ENCODE measurements at places on chromosomes 5 and 9.

- no peak for DNase-seq
Measured at GRCh38 chr9:69874301-69875060, 53.9 kb downstream of the CFAP95 start.

DNA sequence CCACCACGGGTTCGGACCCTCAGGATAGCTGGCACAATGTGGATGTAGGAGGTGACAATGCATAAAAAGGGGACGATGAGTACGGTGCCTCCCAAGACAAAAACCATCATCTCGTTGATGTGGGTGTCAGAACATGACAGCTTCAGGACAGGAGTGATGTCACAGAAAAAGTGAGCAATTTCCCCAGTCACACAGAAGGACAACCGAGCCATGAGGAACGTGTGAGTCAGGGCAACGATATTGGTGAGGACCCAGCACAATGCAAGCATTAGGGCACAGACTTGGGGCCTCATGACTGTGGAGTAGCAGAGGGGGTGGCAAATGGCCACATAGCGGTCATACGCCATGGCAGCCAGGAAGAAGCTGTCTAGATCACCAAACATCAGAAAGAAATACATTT, 491 bp downstream of the OR1N1 start:
- DNase-seq = no peak

DNA sequence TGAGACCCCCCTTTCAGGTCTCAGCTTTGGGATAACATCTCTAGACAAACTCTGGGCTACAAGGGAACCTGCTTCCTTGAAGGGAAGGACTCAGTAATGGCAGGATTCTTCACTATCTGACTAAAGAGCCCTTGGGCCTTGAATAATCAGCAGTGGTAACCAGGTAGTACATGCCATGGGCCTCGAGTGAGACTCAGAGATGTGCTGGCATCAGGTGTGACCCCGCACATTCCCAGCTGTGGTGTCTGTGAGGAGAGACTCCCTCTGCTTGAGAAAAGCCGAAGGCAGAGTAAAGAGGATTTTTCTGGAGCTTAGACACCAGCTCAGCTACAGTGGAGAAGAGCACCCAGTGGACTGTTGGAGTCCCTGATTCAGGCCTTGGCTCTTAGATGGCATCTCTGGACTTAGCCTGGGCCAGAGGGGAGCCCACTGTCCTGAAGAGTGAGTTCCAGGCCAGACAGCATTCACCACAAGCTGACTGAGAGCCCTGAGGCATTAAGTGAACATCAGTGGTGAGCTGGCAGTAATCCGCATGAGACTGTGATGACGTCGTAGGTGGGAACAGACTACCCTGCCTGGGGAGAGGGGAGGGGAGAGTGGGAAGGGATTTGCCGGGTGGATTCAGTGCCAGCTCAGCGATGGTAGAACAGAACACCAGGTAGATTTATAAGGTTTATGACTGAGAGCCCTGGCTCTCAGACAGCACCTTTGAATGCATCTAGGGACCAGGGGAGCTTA, 5.3 kb upstream of the ZNF782 start:
- DNase-seq = no peak

DNA sequence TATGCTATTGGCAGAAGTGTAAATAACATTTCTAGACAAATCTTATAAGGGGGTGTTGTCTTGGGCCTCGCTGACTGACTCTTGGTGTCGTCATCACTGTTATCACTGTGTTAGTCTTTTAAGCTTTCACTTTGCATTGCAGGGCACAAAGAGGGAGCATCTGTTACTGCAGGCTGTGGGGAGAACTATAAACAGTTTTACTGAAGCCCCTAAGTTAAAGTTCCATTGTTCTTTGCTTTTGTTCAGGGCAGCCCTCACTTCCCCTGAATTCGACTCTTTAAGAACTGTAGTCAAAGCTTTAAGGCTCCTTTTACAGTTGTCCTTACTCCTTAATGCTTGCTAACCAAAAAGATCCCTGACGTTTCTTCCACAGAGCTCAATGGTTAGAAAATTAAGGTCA, 605.0 kb downstream of the RAB3C start:
- no peak for DNase-seq

GRCh38 chr9:107172979-107173347, 110.1 kb upstream of the RAD23B start:
- no peak for DNase-seq

DNA sequence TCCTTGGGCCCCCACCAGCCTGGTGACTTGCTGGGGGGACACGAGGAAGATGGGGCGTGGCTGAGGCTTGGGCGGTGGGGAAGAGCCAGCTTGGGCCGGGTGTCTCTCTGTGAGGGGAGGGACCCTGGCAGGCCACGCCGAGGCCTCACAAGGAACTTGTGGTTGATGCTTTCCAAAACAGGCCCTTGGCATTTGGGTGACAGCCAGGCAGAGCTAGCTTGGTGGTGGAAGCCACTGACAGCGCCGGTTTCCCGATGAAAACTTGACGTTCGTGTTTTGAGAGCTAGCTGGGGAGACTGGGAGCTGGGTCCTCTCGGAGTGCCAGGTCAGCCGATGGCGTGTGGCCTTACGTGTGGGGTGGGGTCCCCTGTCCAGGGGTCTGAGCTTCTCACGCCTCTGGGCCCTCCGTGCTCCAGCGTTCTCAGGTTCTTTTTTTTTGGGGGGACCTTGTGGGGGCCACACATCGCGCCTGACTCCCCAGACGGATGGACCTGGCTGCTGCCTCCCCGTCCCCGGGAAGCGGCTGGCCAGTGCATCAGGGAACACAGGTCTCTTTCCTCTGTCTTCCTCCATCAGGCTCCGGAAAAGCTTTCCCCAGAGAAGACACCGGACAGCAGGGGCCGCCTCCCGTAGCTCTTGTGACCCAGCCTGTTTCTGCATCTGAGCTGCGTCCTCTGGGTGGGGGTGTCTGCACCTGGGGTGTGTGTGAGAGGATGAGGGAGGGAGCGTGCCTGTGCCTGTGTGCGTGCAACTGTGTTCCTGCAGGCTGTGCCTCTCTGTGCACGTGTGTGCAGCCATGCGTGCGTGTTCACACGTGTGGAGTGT, 129.3 kb upstream of the LPCAT1 start:
- DNase-seq = no peak

GRCh38 chr9:86177995-86178394, 78.6 kb upstream of the GOLM1 start:
- DNase-seq = no peak

DNA sequence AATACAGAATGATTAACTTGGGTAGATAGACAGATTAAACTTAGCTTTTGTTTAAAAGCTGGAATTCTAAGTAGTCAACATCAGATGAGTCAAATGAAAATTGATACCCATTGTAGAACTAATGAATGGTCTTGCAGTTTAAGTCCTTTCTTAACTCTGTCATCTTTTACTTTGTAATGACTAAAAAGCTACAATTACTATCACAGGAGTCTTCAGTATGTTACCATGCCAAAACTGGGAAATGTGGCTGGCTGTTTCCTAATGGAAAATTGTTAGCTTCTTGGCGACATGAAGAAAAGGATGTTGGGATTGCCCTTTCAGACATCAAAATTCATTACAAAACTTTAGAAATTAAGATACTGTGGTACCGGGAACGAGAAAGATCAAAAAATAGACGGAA, 20.2 kb upstream of the ANXA1 start:
- no peak for DNase-seq

DNA sequence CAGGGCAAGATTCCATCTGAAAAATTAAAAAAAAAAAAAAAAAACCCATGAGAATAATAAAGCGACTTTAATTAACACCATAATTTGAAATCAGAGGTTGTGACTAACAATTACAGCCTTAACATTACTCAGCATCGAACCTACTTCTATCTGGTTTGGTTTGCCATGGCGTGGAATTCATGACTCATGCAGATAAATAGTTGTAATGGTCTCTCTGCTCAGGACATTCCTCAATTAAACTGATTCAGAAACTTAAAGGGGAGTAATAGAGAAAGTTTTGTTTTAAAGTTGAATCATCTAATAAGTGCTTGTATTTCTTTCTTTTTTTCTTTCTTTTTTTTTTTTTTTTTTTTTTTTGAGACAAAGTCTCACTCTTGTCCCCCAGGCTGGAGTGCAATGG, 135.5 kb downstream of the SPATA31D1 start:
- DNase-seq = no peak

DNA sequence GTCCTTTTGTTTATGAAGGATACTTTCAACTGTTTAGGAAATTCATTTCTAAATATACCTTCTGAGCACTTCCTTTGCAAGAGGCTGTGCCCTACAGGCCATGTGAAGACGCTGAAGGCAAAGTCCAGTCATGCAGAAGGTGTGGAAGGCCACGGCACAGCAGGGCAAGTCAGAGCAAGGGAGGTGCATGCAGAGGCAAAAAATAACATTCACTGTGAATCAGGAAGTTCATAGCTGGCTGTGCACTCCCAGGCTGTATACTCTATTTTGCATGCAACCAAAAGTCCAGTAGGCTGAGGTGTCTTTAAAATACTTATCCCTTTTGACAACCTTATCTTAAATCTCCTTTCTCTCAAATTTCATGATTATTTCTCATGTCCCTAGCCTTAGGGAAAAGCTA, 50.3 kb downstream of the GNAQ start:
- no peak for DNase-seq

GRCh38 chr9:90868555-90868954, 66.9 kb downstream of the SYK start:
- no peak for DNase-seq

DNA sequence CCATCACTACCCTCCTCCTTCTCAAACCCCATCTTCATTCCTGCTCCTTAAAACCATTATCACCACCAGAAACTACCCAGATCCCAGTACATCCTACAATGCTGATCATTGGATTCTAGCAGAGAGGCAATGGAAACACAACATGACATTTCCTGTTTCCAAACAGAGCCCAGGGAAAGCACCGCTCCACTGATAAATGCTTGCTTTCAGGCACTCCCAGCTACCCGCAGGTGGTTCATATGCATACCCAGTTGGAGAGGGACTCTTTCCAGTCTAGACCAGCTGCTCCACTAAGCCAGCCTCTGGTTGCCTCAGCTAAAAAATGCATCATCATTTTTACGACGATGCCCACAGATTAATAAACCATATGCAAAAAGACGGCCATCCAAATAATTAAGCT, 39.2 kb upstream of the ACO1 start:
- DNase-seq = no peak

GRCh38 chr5:179599973-179600372, 23.5 kb downstream of the HNRNPH1 start:
- DNase-seq = no peak

DNA sequence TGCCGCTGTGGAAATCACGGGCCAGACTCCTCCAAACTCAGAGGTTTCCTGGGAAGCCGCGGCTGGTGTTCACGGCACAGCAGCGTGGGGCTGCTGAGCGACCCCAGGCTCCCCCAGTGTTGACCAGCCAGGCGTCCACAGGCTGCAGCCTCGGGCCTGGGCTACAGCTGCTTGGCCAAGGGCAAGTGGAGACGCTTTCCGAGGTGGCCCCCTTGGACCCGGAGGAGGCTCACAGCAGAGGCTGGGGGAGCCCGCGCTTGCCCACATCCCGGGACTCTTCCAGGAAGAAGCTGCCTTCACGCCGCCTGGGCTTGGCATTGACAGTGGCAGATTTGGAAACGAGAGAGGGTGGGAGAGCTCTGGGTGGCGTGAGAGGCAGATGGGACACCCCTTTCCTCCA, 53.1 kb upstream of the FCN2 start:
- no peak for DNase-seq

- DNase-seq = peak; percentile 62
Measured at GRCh38 chr9:131398204-131398603, 4.3 kb downstream of the PRRC2B start.

DNA sequence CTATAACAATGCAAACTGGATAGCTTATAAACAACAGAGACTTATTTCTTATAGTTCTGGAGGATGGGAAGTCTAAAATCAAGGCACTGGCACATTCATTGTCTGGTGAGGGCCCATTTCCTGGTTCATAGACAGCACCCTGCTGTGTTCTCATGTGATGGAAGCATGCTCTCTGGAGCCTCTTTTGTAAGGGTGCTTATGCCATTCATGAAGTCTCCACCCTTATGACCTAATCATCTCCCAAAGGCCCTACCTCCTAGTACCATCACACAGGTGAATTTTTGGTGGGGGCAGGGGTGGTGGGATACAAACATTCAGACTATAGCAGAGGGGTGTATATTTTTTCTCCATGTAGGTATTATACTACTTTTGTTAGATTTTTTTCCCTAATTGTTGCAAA, 92.4 kb downstream of the UNC13B start:
- DNase-seq = no peak

- DNase-seq = no peak
Measured at GRCh38 chr5:169745441-169746146, 108.5 kb downstream of the DOCK2 start.

DNA sequence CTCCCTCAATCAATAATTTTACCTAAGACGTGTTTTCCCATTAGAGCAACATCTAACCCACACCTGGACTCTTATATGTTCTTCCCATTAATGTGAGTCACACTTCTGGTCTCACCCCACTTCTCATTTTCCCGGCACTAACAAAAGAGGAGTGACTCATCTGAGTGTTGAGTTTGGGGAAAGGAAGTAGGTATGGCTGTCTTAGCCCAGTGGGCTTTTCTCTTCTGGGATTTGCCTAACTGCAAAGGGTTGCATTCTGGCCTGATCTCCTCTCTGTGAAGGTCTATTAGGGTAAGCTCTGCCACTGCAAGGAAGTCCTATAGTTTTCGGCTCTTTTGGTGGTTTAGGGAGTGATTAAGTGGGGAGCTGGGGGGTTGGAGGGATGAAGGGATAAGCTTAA, 195.6 kb downstream of the KIAA0825 start:
- DNase-seq = no peak

DNA sequence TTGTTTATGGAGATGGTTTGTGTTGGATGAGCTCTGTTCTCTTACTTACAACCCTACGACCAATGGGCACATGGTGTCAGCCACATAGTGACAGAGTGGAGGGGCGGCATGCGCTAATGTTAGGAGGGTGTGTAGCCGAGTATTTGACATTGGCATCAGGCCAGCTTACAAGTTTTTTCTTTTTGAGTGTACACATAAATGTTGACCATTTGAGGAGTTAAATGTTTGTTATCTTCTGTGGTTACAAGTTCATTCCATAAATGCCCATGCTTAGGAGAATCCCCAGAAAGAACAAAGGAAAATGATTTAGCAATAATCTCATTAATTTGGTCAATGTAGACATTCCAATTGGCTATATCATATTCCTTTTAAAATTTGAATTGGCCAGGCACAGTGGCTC, 180.1 kb upstream of the ELL2 start:
- DNase-seq = no peak

All from GM19239 (cell line).